DND-41 (cell line): ENCODE measurements at places on chromosomes 11 and 22.

- no peak for DNase-seq
These were observed 21.0 kb downstream of the GUCY1A2 start for GRCh38 chr11:106997227-106997626.

- DNase-seq = no peak
These were observed 129.7 kb downstream of the LDLRAD3 start for GRCh38 chr11:36073411-36074203.

DNA sequence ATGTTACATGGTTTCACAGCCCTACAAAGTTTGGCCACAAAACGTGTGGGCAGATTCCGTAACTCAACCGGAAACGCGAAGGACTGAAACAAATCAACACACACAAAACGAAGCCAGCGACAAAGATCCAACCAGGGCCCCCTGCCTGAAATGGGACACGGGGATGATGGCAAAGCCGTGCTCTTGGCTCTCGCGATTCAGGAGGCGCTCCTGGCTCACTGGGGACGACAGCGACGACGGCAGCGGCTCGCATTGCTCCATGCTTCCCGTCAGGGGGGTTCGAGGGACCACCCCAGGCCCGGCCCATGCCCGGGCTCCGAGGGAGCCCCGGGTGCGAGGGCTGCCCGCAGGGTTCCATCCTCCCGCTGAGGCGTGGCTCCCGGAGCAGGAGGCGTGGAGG lies 4786.8 kb upstream of the OR11H1 start:
- no peak for DNase-seq

DNA sequence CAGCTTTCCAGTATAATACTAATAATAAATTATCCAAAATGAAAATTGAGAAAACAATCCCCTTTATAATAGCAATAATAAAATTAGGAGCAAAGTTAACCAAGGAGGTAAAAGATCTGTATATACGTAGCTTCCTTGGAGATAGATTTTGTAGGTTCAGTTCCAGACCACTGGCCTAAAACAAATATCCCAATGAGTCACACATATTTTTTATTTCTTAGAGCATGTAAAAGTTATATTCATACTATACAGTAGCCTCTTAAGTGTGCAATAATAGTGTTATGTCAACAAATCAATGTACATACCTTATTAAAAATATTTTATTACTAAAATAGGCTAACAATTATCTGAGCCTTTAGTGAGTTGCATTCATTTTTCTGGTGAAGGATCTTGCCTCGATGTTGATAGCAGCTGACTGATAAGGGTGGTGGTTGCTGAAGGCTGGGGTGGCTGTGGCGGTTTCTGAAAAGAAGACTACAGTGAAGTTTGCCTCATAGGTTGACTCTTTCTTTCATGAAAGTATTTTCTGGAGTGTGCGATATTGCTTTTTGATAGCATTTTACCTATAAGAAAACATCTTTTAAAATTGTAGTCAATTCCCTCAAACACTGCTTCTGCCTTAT lies 178.5 kb downstream of the ARHGAP42 start:
- no peak for DNase-seq

- no peak for DNase-seq
These were observed 33.6 kb upstream of the MPPED2 start for GRCh38 chr11:30619767-30620166.

DNA sequence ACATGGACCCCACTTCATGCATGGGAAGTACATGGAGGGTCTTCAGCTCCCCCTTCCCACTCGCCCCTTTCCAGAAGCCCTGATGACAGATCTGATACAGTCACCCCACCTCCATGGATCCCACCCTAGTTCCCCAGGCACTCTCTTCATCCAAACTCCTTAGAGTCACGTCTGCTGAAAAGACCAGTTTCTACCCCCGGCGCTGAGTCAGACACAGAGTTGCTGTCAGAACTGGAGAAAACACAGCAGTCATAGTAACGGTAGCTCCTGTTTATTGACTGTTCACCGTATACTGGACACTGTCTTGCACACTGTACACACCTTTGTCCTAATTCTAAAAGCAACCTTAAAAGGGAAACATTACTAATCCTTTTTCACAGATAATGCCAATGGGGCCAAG lies 29.1 kb downstream of the DRD2 start:
- DNase-seq = no peak

- no peak for DNase-seq
These were observed 10.4 kb downstream of the PNPLA5 start for GRCh38 chr22:43881091-43882061.

DNA sequence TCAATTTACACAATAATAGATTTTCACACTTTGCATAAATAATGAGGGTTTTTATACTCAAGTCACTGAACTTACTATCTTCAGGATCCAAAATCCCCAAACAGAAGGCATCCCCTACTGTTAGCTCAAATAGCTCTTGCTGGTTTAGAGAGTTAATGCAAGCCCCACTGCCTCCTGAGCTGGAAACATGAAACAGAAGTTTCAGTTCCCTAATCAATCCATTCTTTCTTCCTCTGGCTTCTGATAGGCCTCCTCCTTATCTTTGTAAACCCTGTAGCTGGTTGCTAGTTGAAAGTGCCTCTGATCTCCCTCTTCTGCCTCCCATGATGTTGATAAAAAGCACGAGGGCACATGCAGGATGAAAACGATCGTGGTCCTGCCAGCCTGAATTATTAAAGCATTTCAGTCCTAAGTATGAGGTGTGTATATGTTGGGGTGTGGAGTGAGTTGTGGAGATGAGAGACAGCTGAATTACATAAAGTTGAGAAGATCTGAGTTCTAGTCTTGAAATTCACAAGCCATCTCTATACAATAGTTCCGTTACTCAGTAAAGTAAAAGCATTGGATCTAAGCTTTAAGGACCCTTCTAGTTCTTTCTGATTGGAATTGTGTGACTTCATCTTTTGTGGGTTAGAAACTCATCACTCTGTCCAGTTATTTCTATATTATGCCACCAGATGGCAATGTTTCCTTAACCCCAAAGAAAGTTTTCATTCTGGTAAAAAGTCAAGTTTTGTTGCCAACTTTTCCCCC lies 35.0 kb upstream of the EHF start:
- no peak for DNase-seq

DNA sequence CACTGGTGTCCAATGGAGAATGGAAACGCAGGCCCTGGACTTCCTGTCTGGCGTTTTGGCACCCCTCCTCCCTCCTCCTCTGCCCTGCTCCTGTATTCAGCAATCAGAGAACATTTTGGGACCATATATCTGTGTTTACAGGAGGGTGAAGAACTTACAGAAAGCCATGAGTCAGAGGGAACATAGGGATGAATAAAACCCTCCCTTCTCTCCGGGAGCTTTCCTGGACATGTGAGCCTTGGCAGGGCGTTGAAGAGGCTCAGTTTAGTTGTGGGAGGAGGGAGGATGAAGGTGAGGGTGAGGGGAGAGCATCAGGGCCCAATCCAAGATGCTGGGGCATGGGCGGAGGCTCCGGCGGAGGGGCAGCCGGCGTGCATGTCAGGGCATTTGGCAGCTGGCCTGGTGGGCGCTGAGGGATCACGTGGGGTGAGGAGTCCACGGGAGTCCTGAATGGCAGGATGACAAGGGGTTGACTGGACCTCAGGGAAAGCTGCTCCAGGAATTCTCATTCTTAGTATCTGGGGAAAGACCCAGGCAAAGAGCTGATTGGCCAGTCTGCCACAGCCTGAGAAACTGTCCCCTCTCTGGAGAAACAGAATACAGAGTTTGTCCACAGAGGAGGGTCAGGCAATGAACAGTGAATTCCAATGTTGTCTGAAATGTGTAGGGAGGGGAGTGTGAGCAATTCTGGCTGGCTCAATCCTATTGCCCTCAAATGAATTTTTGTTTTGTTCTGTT lies 28.9 kb downstream of the MICAL2 start:
- DNase-seq = no peak

GRCh38 chr22:44260216-44261035 lies 52.3 kb downstream of the SHISAL1 start:
- DNase-seq = no peak

DNA sequence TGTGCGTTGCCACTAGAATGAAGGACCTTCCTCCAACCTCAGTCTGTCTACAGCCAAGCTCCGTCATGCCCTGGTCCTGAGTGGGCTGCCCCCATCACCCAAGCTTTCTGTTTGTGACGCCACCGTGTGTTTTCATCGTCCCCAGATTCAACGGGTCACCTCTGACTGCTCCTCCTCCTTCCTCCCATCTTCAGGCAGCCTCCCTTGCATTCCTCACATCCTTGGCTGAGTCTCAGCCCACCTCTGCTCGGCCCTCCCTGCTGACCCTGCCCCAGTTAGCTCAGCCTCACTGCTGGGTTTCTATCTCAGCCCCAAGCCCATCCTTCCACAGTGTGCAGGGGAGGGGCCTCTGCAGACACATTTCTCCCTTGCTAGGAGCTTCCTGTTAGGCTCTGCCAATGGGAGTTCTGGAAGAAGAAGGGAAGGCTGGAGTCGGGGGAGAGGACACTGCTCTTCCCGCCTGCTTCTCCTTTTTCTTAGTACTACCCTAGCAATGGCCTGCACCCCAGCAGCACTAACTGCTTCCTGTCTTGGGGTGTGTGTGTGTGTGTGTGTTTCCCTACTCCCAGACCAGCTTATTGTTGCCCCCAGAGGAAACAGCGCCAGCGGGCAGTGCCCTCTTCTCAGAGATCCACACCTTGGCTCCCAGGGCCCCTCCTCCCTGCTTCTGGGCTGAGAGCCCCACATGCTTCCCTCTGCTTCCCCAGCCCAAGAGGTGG lies 5.2 kb downstream of the IFT27 start:
- DNase-seq = no peak

- no peak for DNase-seq
These were observed 11.6 kb downstream of the TOLLIP start for GRCh38 chr11:1297576-1298473.

- DNase-seq = peak; percentile 39
These were observed at the start of gene MCAM for GRCh38 chr11:119316729-119317591. MCAM (minus strand) TSS chr11:119317130; CDS start chr11:119317101, 29 bp downstream.

DNA sequence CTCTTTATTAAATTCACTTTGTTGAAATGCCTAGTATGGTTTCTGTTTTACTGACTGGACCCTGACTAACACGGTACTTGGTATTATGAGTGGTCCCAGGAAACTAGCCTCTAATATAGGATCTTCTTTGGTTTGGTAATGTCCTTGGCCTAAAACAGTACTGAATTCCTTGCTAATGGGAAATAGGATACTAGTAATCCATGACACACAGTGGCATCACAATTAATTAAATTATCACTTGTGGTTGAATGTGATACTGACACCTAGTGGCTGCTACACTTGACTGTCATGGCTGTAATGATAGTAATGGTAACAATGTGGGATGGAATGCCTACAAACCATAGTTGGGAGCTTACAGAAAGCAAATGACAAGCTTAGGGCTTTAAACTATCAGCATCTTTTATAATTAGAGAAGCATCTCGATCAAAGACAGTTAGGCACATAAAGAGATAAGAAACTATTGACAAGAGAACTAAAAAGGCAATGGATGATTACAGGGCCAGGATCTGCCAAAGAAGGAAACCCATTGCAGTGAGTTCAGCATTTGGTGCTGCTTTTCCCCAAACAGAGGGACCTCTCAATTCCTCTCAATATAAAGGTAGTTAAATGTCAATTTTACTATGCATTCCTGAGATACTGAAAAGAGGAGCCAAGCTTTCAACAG lies 8.6 kb downstream of the DNHD1 start:
- peak; percentile 15 for DNase-seq

GRCh38 chr11:16456366-16456765 lies 100.0 kb upstream of the SOX6 start:
- DNase-seq = no peak

DNA sequence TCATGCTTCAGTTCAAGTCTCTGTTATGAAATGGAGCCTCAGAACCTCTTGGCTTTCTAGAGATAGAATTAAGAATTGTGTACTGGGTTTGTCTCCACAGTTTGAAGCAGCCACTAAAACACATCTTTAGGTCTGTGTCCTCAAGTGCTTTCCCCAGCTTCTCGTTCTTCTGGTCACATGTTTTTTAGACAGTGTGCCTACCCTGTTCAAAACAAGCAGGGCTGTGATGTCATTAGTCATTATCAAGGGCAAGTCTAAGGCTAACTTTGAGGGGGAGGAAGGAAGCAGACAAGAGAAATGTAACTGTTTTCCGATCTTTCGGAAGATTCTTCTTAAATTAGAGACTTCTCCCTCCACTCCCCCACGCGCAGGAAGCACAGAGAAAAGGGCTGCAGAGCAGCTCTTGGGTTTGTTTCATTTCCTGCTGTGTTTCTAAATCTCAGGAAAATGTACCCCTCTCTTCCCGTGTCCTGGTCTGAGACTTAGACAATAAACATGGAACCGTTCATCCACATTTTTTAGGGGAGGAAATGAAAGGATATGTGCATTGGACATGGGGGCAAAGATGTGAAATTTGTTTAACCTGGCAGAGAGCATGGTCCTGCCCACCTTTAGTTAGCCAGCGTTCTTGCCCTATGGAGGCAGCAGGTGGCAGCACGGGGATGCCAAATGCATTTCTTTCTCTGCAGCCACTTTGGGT lies 3.1 kb downstream of the AKIP1 start:
- peak; percentile 68 for DNase-seq

- DNase-seq = peak; percentile 62
These were observed 28.6 kb upstream of the OR10G7 start for GRCh38 chr11:124069429-124070401.

- no peak for DNase-seq
These were observed 1231.4 kb downstream of the BRD1 start for GRCh38 chr22:48596111-48596850.

- DNase-seq = no peak
These were observed 65.4 kb downstream of the PRR5L start for GRCh38 chr11:36361472-36361871.

GRCh38 chr11:61921446-61921845 lies 4.1 kb upstream of the RAB3IL1 start:
- no peak for DNase-seq

DNA sequence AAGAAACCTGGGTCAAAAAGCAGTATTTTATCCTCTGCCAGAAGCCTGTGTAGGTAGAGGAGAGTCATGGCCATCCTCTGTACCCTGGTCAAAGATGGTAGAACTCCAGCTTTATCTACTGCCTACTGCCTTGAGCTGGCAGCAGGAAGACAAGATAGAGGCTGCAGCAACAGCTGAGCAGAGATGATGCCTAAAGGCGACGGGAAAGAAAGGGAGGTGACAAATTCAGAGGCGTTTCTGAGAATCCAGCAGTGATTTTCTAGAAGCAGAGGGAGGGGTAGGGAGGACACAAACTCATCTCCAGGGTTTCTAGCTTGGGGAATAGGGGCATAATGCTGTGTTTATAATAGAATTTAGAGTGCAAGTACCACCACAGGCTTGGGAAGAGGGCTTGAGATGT lies 15.5 kb upstream of the C1QTNF4 start:
- DNase-seq = peak; percentile 23

DNA sequence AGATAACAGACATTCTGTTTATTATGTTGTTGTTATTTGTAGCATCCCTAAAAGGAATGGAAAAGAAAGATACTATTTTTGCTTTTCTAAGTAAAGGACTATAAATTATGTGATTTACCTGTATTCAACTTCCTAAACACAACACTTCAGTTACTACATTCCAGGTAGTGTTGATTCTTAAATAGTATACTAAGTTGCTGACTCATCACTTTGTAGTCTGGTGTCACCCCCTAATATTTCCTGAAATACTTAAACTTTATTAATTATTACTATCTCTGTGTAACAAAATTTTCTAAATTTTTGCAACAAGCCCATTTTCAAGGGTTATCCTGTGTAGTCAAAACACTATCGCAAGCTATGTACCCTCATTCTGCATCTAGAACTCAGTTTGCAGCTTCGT lies 7.0 kb downstream of the SYTL2 start:
- DNase-seq = no peak

- no peak for DNase-seq
These were observed 60.2 kb downstream of the NTM start for GRCh38 chr11:131430473-131431208.
